ENCODE measurements at places on chromosomes 11 and 22. TPM values are rescaled to one million over a fixed set of nuclear protein-coding genes. Genes with fewer than 3 reads are reported as not detected.
A peak's percentile ranks its signal among the peaks of the same experiment; 100 is the strongest.

DNA sequence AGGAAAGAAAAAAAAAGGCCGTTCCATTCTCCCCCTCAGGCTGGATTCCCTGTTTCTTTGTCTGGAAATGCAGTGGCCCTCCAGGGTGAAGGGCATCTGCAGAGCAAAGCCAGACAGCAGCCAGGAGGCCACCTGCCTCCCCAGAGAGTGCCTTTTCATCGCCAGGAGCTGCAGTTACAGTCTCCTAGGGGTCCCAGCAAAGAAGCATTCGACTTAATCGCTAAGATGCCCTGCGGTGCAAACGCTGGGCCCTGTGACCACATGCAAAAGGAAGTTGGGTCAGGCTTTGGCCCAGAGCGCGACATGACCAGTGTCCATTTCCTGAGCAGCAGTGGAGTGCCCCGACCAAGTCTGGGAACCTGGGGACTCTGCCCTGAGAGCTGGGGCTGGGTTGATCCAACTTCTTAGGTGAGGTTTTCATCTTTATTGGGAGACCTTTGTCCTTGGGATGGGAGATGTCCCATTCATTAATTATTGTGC is 304.6 kb downstream of the OPCML start:
- H3K4me1 ChIP-seq = peaks cover 19% of the 10 kb centered on the region
- DNase-seq = no peak
- no peak overlapping the region for H3K27ac ChIP-seq
- H3K27me3 ChIP-seq = peaks cover 26% of the 10 kb centered on the region
- no peak overlapping the region for H3K4me3 ChIP-seq

- H3K4me3 ChIP-seq = no peak overlapping the region
- H3K27me3 ChIP-seq = no peaks in the 10 kb centered on the region
- no peaks in the 10 kb centered on the region for H3K4me1 ChIP-seq
- no peaks in the 10 kb centered on the region for H3K36me3 ChIP-seq
These were observed 631.4 kb upstream of the B3GAT1 start for GRCh38 chr11:135043434-135043833.

- H3K27me3 ChIP-seq = peaks cover 20% of the 10 kb centered on the region
- H3K4me1 ChIP-seq = peaks cover 21% of the 10 kb centered on the region
- peak overlapping the region; percentile 21 for H3K4me3 ChIP-seq
- peak; percentile 65 for DNase-seq
- no peak overlapping the region for H3K27ac ChIP-seq
These were observed 30.2 kb upstream of the APOBEC3A start for GRCh38 chr22:38927033-38927781.

DNAJB13 gene
- 0.18 TPM for total RNA-seq

PSMC3 gene
- total RNA-seq = 99.1 TPM

DNA sequence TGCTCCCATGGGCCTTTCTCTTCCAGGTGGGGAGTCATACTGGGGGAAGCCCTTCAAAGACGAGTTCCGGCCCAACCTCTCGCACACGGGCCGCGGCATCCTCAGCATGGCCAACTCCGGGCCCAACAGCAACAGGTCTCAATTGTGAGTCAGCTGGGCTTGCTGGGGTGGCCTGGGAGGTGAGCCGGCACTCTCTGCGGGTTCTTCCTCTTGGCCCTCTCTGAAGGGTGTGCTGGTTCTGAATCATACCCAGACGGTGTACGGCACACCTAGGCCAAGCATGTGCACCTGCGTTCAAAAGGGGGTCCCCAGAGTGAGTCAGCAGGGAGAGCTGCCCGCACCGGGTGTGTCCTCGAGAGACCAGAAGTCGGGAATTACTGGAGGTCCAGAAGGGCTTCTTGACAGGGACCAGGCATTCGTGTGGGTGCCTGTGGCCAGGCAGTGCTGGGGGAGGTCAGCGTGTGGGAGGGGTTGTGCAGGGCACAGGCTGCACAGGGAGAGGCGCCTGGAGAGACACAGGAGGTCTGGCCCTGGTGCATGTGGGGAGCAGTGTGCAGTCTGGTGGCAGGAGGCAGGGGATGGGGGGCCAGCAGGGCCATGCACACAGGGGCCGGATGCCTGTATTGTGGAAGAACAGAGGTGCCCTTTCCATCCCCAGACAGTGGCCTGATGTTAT is 23.0 kb downstream of the PPIL2 start:
- peaks cover 62% of the 10 kb centered on the region for H3K36me3 ChIP-seq
- no peak for DNase-seq
- H3K4me1 ChIP-seq = peaks cover 27% of the 10 kb centered on the region
- H3K4me3 ChIP-seq = no peak overlapping the region

DNA sequence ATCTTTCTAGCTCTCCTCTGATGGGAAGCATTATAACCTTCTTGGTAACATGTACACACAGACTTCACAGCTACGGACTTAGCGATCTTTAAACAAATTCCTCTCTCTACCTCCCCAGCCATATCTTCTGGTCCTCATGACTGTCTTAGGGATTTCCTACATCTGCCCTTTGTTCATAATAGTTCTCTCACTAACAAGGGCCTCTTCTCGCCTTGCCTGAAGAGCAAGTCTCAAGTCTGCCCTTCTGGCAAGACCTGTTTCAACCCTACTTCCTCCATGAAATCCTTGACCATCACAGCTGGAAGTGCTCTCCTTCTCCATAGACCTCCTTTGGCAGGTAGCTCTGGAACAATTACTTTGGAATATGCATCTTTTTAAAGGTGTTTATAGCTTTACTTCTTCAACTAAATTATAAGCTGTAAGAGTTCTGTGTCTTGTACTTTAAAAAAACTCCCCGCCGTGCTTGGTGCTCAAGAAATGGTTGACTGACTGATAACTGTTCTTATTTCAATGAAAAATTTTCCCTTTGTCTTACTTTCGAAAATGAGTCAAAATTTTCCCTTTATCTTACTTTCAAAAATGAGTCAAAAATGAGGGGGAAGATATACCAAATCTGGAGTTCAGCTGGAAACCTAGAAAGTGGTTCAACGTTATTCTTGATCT is 34.7 kb downstream of the SNX19 start:
- DNase-seq = no peak
- no peak overlapping the region for H3K4me3 ChIP-seq
- H3K36me3 ChIP-seq = peaks cover 72% of the 10 kb centered on the region

Data from muscle of leg (tissue), 16 donors.